ENCODE measurements at places on chromosomes 4 and X. TPM values are rescaled to one million over a fixed set of nuclear protein-coding genes. Genes with fewer than 3 reads are reported as not detected.

The FANCB gene
- 8.8 TPM for total RNA-seq

The FAM236B gene
- total RNA-seq = not detected

DNA sequence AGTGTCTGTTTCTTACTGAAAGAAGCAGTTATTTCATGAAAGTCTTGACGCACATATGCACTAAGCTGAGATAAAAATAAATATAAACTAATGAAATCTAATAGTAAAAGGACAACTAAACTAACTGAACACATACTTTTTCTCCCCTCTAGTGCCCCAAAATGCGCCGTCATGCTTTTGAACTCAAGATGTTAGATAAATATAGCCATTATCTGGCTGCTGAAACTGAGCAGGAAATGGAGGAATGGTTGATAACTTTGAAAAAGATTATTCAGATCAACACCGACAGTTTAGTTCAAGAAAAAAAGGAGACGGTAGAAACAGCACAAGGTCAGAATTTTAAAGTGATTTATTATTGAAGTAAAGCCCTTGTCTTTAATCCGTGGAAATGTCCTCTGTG is 70.2 kb downstream of the DOCK11 start:
- no peaks in the 10 kb centered on the region for H3K4me1 ChIP-seq
- no peak overlapping the region for H3K4me3 ChIP-seq
- H3K36me3 ChIP-seq = no peaks in the 10 kb centered on the region
- H3K27ac ChIP-seq = no peak overlapping the region

The FAM9B gene
- total RNA-seq = not detected

GRCh38 chr4:95290702-95291101 is 258.1 kb downstream of the UNC5C start:
- no peak overlapping the region for H3K27ac ChIP-seq
- no peak overlapping the region for H3K4me3 ChIP-seq
- H3K27me3 ChIP-seq = no peaks in the 10 kb centered on the region
- peaks cover 13% of the 10 kb centered on the region for H3K4me1 ChIP-seq

The ADGRG2 gene
- not detected for total RNA-seq

The FGD1 gene
- total RNA-seq = 4.1 TPM

DNA sequence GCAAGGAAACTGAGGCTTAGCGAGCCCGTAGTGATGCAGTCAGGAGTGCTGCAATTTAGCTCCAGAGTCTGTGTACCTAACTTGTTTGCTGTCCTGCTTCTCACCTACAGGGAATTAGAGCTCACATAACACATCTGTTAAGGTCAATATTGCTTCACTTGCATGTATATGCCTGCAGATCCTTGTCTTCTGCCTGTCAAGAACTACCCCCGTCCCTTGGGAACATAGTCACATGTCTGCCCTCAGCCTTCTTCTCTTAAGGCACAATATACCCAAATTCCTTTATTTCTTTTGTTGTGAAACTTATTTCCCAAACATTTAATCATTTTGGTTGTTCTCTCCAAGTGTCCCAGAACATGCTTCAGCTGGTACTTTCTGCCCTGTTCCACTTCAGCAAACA is 103.3 kb upstream of the LEF1 start:
- no peak overlapping the region for H3K27ac ChIP-seq
- no peaks in the 10 kb centered on the region for H3K36me3 ChIP-seq
- no peak for DNase-seq
- no peaks in the 10 kb centered on the region for H3K4me1 ChIP-seq
- H3K4me3 ChIP-seq = no peak overlapping the region

DNA sequence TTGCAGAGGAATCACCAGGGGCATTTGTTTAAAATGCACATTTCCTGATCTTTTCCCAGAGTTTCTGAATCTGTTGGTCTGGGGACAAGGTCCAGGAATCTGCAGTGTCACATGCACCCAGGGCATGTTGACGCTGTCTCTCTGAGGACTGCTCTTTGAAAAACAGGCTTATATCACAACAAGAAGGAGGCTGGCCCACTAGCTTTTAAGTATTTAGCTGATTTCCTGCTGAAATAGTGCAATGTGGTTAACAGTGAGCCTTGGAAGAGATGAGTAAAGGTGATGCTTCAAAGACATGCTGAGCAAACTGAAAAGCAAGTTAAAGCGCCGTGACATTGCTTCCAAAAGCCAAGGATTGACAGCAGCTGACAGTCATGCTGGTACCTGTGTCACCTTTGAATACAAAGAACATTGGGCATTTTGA is 18.6 kb upstream of the SEPSECS start:
- no peaks in the 10 kb centered on the region for H3K36me3 ChIP-seq
- no peaks in the 10 kb centered on the region for H3K27me3 ChIP-seq
- DNase-seq = peak; percentile 23
- no peak overlapping the region for H3K27ac ChIP-seq
- peaks cover 11% of the 10 kb centered on the region for H3K4me1 ChIP-seq
- no peak overlapping the region for H3K4me3 ChIP-seq

DNA sequence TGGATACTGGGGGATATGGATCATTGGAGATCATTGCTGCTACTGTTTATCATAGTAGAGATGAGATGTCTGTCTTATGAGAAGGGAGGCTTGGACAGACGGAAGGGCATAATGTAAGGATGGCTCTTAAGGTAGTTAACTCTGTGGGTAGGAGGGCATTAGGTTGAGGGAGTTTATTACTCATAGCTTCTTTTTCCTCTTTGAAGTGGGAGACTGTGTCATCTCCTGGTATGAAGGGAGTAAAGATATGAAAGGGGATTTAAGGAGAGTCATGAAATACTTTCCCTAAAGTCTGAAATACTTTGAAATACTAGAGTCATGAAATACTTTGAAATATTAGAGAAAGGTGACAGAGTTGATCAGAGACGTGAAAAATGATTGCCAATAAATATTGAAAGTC is 255.5 kb upstream of the PITX2 start:
- no peaks in the 10 kb centered on the region for H3K27me3 ChIP-seq
- no peak overlapping the region for H3K4me3 ChIP-seq
- H3K27ac ChIP-seq = peak overlapping the region; percentile 31

DNA sequence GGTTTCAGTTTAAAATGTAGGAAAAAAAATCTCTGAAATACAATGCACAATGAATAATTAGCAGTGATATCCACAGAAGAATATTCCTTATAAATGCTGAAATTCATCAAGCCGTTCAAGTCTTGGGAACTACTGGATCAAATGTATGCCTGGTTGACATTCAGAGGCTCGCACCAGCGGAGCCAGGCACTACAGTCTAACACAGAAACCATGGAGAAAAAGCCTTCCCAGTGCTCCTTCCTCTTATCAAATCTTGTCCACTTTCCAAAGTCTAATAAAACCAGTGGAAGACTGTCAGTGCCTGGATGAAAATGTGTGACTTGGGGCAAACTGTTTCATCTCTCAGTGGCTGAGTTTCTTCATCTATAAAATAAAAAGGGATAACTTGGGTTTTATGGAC is 35.9 kb downstream of the CENPU start:
- no peak overlapping the region for H3K4me3 ChIP-seq
- H3K27me3 ChIP-seq = no peaks in the 10 kb centered on the region

GRCh38 chr4:67550857-67551256 is 5.6 kb upstream of the CENPC start:
- DNase-seq = no peak
- H3K27ac ChIP-seq = no peak overlapping the region
- no peaks in the 10 kb centered on the region for H3K27me3 ChIP-seq
- no peaks in the 10 kb centered on the region for H3K4me1 ChIP-seq
- H3K36me3 ChIP-seq = no peaks in the 10 kb centered on the region
- H3K4me3 ChIP-seq = no peak overlapping the region

The PNMA3 gene
- not detected for total RNA-seq

DNA sequence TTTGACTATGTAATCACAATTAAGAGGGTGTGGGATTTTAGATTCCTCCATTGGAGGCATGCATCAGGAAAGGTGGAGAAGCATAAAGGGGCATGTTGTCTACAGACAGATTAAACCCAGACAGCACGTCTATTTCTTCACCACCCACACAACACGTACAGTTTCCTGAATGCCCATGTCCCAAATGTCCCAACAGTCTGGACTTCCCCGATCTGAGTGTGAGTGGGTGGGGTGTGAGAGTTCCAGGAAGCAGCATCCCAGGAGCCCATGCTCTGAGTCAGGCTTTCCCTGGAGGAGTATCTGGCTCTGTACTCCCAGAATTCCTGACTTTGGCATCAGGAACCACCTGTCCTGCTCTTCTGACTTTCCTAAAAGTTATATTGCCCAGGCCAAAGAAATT is 30.8 kb upstream of the NDP start:
- no peaks in the 10 kb centered on the region for H3K4me1 ChIP-seq
- H3K36me3 ChIP-seq = no peaks in the 10 kb centered on the region
- H3K27me3 ChIP-seq = no peaks in the 10 kb centered on the region
- H3K4me3 ChIP-seq = no peak overlapping the region
- H3K27ac ChIP-seq = no peak overlapping the region
- DNase-seq = no peak

GRCh38 chr4:123480706-123481418 is 84.3 kb downstream of the SPRY1 start:
- no peaks in the 10 kb centered on the region for H3K27me3 ChIP-seq
- peaks cover 48% of the 10 kb centered on the region for H3K4me1 ChIP-seq
- no peak for DNase-seq
- no peak overlapping the region for H3K4me3 ChIP-seq
- peak overlapping the region; percentile 97 for H3K27ac ChIP-seq
